PC-3 (cell line): ENCODE measurements at places on chromosomes 3 and 15. TPM values are rescaled to one million over a fixed set of nuclear protein-coding genes. Genes with fewer than 3 reads are reported as not detected.

DNA sequence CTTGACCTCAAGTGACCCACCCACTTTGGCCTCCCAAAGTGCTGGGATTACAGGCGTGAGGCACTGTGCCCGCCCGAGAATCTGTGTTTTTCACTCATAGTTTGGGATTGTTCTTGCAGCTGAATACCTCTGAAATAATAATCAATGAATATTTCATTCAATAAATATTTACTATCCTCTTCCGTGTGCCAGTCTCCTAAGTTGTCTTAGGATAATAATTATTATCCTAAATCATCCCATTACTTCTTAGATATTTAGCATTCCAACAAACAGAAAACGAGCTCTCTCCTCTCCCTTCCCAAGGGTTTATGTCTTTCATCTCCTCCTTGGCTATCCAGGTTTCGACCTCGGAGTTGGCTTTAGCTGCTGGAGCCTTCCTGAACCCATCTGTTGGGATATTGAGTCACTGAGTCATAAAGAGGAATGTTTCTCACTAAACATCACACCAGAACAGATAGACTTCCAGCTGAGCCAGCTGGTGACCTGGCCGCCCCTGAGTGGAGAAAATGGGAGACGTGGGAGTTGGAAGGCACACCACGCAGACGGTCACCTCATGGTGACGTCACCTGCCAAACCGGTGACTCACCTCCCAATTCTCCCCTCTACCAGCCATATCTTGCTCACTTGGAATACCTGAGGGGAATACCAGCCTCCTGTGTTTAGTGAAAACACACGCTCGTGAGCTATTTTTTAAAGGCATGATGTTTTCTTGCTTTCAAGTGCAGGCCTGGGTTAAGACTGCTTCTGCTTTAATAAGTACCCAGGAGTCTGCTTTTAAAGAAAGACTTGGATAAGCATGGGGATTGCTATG lies 43.9 kb downstream of the BHLHE40 start:
- H3K4me1 ChIP-seq: peaks cover 59% of the 10 kb centered on the region
- H3K4me3 ChIP-seq: no peak overlapping the region
- no peaks in the 10 kb centered on the region for H3K27me3 ChIP-seq
- peak overlapping the region; percentile 96 for H3K27ac ChIP-seq

GRCh38 chr3:40035177-40035576 lies 225.8 kb downstream of the MYRIP start:
- no peaks in the 10 kb centered on the region for H3K27me3 ChIP-seq
- DNase-seq: no peak
- no peaks in the 10 kb centered on the region for H3K36me3 ChIP-seq
- H3K27ac ChIP-seq: no peak overlapping the region
- H3K4me3 ChIP-seq: no peak overlapping the region
- H3K4me1 ChIP-seq: no peaks in the 10 kb centered on the region

GRCh38 chr15:39886418-39886817 lies 33.6 kb downstream of the GPR176 start:
- no peak overlapping the region for H3K27ac ChIP-seq
- no peaks in the 10 kb centered on the region for H3K27me3 ChIP-seq
- peaks cover 22% of the 10 kb centered on the region for H3K4me1 ChIP-seq

DNA sequence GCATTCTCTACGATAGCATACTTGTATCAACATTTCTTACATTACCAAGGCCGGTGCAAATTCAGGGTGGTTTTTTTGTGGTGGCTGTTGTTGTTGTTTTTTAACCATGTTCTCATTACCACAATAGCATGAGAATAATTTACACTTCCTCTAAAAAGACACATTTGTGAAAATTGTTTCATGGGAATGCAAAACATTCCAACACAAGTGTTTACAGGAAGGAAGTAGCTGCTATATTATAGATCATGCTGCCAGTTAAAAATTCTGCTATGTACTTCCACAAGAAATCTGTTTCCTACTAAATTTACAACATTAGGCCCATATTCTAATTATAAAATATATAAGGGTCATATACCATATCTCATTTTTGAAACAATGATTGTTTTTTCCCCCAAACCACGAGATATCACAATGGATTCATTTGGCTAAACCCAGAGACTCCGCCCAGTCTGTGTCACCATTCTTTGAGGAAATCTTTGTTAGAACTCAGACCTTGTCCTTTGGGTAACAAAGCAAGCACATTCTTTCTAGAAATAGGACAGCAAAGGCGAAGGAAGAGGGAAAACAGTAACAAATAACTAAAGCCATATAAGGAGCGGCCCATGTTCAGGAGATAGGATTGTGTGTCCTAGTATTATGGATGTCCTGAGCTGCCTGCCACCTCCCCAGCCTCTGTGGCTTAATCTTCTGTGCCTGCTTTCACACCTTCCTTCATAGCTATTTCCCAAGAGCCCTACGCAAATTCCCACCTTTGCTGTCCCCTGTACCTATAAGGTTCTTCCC lies 60.1 kb downstream of the UACA start:
- no peaks in the 10 kb centered on the region; the same call in 1 of the 2 replicates for H3K36me3 ChIP-seq
- peak; percentile 31 for DNase-seq
- H3K4me1 ChIP-seq: peaks cover 54% of the 10 kb centered on the region
- H3K4me3 ChIP-seq: peak overlapping the region; percentile 56; the same call in 1 of the 2 replicates
- H3K27ac ChIP-seq: peak overlapping the region; percentile 68

GRCh38 chr3:36538136-36538749 lies 157.9 kb downstream of the STAC start:
- H3K4me3 ChIP-seq: no peak overlapping the region
- H3K36me3 ChIP-seq: no peaks in the 10 kb centered on the region
- no peak for DNase-seq
- H3K27me3 ChIP-seq: no peaks in the 10 kb centered on the region

Gene SLCO2A1
- total RNA-seq: not detected in 2 replicates

- no peaks in the 10 kb centered on the region for H3K27me3 ChIP-seq
- no peaks in the 10 kb centered on the region for H3K4me1 ChIP-seq
- no peak overlapping the region for H3K27ac ChIP-seq
- no peak overlapping the region for H3K4me3 ChIP-seq
- no peak for DNase-seq
Measured at GRCh38 chr3:7669641-7670040, 808.7 kb downstream of the GRM7 start.

Gene IFT57
- 46.0 and 54.0 TPM in 2 replicates for total RNA-seq

DNA sequence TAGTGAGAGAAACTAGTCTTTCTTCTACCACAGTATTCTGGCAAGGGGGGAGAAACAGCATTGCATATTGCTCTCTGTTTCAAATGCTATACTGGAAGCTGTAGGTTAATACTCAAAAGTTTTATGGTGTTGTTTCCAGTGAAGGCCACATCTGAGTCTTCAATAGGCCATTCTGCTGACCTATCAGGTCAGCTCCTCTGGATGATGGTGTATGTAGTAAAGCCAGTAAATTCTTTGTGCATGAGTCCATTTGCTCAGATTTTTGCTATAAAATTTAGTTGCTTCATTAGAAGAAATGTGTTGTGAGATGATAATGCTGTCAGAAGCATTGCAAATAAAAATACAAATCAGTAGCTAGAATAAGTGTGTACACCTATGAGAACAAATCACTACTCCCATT lies 64.9 kb upstream of the RBMS3 start:
- H3K27ac ChIP-seq: no peak overlapping the region
- no peaks in the 10 kb centered on the region for H3K27me3 ChIP-seq
- H3K4me3 ChIP-seq: no peak overlapping the region

- H3K4me1 ChIP-seq: no peaks in the 10 kb centered on the region
- DNase-seq: no peak
- no peaks in the 10 kb centered on the region for H3K27me3 ChIP-seq
- H3K27ac ChIP-seq: no peak overlapping the region
- H3K4me3 ChIP-seq: no peak overlapping the region
- no peaks in the 10 kb centered on the region for H3K36me3 ChIP-seq
Measured at GRCh38 chr3:126277629-126278378, 79.4 kb downstream of the KLF15 start.

DNA sequence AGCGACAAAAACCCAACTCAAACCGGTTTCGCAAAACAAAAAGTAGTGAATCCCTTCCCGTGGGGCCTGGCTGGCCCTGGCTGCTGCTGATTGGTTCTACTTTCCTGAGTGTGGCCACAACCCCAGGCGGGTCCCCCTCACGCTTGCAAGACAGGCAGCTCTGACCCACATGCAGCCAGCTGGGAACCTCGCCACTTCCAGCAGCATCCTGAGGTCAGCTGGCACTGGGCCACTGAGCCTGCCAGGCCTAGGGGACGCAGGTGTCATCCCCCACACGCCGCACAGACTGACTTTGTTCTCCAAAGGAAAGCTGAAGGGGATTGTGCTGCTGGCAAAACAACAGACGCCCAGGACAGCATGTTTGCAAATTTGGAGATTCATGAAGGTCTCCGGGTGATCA lies 111.1 kb downstream of the TPRA1 start:
- H3K36me3 ChIP-seq: no peaks in the 10 kb centered on the region
- no peaks in the 10 kb centered on the region for H3K4me1 ChIP-seq
- no peak overlapping the region for H3K27ac ChIP-seq
- no peaks in the 10 kb centered on the region for H3K27me3 ChIP-seq
- H3K4me3 ChIP-seq: no peak overlapping the region
- no peak for DNase-seq

Gene CNTN4
- not detected in 2 replicates for total RNA-seq

- no peak for DNase-seq
- H3K36me3 ChIP-seq: no peaks in the 10 kb centered on the region
- no peak overlapping the region for H3K4me3 ChIP-seq
- H3K27ac ChIP-seq: no peak overlapping the region
- no peaks in the 10 kb centered on the region for H3K27me3 ChIP-seq
- no peaks in the 10 kb centered on the region for H3K4me1 ChIP-seq
Measured at GRCh38 chr3:140252812-140253656, 318.0 kb downstream of the CLSTN2 start.

DNA sequence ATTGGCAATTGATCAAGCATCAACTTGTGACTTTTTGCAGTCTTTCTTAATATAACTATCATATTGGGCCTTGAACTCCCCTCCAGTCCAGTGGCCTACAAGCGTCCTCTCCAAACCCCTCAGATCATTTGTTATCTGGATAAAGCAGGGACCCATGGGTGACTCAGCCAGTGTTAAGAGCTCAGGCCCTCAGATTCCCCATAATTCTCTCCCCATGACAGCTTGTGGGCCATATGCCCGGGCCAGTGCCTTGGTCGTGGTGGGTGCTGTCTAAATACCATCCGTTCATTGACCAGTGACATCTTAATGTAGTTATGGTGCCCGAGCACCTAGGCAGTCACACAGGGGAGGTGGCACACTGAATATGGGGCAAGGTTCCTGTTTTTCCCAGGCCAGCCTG lies 18.1 kb downstream of the MCF2L2 start:
- DNase-seq: no peak
- H3K27ac ChIP-seq: no peak overlapping the region
- no peaks in the 10 kb centered on the region for H3K27me3 ChIP-seq
- H3K36me3 ChIP-seq: no peaks in the 10 kb centered on the region

Gene FBXO40
- total RNA-seq: not detected in 2 replicates

DNA sequence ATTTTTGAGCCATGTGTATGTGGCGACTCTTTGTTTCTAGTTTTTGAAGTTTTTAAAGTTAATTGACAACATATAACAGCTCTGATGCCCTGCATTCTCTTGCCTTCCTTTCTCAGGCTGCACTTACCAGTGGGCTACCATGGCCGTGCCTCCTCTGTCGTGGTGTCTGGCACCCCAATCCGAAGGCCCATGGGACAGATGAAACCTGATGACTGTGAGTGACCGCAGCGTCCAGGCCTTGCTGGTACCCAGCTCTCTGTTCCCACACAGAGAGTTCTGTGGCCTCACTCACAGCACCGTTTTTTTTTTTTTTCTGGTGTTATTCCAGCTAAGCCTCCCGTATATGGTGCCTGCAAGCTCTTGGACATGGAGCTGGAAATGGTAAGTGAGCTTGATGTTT lies 15.1 kb downstream of the FAH start:
- DNase-seq: no peak
- peaks cover 4% of the 10 kb centered on the region for H3K36me3 ChIP-seq
- H3K27me3 ChIP-seq: no peaks in the 10 kb centered on the region
- H3K4me1 ChIP-seq: peaks cover 7% of the 10 kb centered on the region
- no peak overlapping the region for H3K4me3 ChIP-seq
- H3K27ac ChIP-seq: no peak overlapping the region

Gene KIF7
- total RNA-seq: 18.8 and 27.2 TPM in 2 replicates

- H3K4me3 ChIP-seq: peak overlapping the region; percentile 99
- DNase-seq: peak; percentile 72
- H3K4me1 ChIP-seq: peaks cover 28% of the 10 kb centered on the region
- H3K36me3 ChIP-seq: no peaks in the 10 kb centered on the region
Measured at GRCh38 chr3:192917028-192917403, 640 bp downstream of the MB21D2 start.

Gene SCN11A
- total RNA-seq: not detected in 2 replicates

DNA sequence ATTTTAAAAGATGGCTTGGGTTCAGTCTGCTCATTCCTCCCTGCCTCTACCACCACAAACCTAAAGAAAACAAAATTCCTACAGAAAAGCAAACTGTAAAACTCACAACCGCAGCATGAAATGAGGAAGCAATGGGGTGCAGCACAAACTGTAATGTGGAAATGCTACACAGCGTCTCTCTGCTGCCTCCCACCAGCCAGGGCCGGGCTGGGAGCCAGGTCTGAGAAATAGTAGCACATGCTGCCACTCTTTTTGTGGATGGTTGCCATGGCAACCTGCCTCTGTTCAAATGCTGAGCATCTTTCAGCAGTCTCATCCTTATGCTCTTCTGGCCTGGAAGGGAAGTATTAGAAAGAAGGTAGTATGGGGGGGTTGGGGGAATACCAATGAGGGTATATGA lies 55.4 kb downstream of the EOMES start:
- no peaks in the 10 kb centered on the region for H3K36me3 ChIP-seq
- no peaks in the 10 kb centered on the region for H3K4me1 ChIP-seq
- H3K27ac ChIP-seq: no peak overlapping the region

- no peak for DNase-seq
- H3K36me3 ChIP-seq: no peaks in the 10 kb centered on the region
- no peak overlapping the region for H3K4me3 ChIP-seq
- H3K4me1 ChIP-seq: no peaks in the 10 kb centered on the region
- no peak overlapping the region for H3K27ac ChIP-seq
Measured at GRCh38 chr3:139696314-139696604, 18.5 kb upstream of the NMNAT3 start.

DNA sequence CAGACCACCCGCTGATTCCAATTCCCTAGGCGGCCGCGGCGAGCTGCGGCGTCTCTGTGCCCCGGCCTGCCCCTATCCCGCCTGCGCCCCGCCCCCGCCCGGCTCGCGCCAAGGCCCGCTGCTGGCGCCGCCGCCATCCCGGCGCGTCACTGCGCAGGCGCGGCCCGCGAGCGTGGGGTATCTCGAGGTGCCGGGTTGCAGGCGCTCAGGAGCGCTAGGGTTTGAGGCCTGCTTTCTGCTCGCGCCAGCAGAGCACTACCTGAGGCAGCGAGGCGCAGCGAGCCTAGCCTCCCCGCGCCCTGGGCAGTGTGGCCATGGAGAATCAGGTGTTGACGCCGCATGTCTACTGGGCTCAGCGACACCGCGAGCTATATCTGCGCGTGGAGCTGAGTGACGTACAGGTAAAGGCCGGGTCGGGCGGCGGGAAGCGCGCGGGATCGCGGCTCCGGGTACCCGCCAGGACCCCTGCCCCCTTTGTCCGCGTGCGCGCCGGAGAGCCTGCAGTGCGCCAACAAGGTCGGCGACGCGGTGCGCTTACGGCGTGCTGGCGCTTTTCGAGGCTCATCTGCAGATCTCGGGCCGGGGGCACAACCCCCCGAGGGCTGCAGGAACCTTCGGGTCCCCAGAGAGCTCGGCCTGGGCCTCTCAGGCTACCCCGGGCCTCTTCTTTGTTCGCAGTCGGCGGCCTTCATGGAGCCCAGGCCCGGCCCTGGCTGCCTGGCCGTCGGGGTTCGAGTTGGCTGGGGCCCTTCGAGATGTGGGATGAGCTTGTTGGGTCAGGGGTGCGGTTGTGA lies at the start of gene HACD3:
TSS of gene HACD3 (plus strand) at position 146 of the 794 bp plus-strand sequence. CDS start at position 315, 169 bp downstream.
- H3K4me1 ChIP-seq: peaks cover 25% of the 10 kb centered on the region
- H3K27ac ChIP-seq: peak within 1 kb of the TSS; percentile 39; the same call in 1 of the 2 replicates
- H3K27me3 ChIP-seq: no peaks in the 10 kb centered on the region
- no peaks in the 10 kb centered on the region for H3K36me3 ChIP-seq
